NCI-H2029 (cell line): ENCODE measurements at places on chromosomes 6 and 20.
A peak's percentile ranks its signal among the peaks of the same experiment; 100 is the strongest.

GRCh38 chr6:34457742-34458735, 7.8 kb upstream of the PACSIN1 start:
- no peak for DNase-seq

GRCh38 chr6:17949168-17949567, 38.3 kb downstream of the KIF13A start:
- no peak for DNase-seq

DNA sequence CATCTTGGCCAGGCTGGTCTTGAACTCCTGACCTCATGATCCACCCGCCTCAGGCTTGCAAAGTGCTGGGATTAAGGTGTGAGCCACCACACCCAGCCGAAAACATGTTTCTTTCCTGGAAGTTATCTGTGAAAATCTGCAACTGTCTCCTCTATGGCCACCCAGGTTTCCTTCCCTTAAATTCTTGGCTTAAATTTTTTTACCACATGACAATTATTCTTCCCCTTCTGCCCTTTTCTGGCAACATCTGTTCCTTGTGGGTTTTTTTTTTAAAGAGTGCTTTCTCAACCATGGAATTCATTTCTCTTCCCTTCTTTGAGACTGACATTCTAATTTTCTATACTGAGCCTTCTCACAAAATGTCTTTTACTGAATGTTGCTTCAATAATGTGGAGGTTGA, 59.6 kb downstream of the DOK5 start:
- DNase-seq: no peak

GRCh38 chr20:16864963-16865362, 116.8 kb downstream of the OTOR start:
- no peak for DNase-seq

DNA sequence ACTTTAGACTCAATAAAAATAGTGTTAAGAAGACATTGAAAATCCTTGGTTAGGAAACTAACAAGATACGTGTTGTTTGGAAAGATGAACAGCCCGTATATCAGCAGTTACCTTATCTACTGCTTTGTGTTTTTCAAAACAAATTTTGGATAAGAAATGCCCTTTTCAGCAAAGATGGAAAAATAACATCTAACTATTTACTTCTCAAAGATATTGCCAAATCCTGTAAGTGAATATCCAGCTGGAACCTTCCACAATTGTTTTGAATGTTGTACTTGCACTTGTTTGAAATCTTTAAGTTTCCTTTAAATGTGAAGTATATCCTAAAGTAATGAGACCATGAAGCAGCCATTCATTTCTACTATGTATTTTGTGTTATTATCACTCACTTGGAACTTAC, 14.6 kb downstream of the TAGAP start:
- no peak for DNase-seq

DNA sequence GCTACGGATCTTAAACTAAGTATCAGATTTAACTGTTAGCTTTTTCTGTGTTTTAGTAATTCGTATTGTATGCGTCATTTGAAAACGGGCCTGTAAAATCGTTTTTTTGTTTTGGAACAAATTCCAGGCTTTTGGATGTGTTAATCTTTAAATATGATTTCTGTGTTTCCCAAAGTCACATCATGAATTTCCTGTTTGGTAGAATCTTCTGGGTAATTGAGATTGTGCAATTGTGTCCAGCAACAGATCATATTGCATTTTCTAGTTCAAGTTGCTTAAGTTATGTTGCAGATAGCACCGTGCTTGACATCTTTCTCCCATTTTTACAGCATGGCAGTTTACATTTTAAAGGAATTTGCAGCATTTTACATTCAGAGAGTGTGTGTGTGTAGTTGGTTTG, 1.9 kb downstream of the MAPK14 start:
- no peak for DNase-seq

DNA sequence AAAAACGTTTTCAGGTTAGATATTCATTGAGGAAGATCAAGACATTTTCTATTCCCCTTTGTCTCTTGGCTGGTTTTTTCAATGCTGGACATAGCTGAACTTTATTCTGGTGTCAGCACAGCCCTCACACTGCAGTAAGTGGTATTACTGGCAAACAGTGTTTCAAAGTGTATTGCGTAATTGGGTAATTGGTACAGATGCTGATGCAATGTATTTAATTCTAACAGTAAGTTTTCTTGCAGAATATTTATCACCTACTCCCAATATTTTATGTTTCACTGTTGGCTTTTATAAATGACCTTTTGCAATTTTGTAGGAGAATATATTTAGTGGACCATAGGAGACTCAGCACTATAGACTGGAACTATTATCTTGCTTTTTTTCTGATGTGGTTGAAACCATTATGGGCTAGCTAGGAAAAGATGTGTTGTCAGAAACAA, 287.6 kb upstream of the SOX4 start:
- DNase-seq: no peak

DNA sequence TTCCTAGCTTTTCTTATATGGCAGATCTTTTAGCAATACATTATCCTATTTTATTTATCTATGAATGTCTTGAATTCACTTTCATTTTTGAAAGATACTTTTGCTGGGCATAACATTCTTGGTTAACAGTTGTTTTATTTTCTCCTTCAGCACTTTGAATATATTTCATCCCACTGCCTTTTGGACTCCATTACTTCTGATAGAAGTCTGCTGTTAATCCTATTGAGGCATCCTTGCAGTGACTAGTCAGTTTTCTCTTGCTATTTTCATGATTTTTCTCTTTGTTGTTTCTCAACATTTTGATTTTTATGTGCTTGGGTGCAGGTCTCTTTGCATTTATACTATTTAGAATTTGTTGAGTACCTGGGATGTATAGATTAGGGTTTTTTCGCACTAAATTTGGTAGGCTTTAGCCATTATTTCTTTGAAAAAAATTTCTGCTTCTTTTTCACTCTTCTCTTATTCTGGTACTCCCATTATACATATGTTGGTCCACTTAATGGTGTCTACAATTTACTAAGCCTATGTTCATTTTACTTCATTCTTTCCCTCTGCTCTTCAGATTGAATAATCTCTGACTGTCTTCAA, 53.2 kb downstream of the PHACTR3 start:
- no peak for DNase-seq

DNA sequence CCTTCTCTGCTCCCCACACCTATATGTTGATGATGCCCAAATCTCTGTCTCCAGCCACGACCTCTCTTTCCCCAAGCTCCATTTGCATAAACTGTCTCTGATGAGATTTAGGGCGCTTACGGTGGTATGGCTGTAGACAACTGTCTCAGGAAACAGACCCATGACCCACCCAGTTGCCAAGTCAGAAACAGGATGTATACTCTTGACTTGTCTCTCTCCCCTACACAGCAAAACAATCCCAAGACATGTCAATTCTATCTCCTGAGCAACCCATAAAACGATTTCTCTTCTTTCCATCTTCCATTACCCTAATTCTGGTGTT, 13.9 kb downstream of the GNL1 start:
- no peak for DNase-seq

- DNase-seq: no peak
Observed at GRCh38 chr6:36836111-36837021, 2.9 kb downstream of the CPNE5 start.

DNA sequence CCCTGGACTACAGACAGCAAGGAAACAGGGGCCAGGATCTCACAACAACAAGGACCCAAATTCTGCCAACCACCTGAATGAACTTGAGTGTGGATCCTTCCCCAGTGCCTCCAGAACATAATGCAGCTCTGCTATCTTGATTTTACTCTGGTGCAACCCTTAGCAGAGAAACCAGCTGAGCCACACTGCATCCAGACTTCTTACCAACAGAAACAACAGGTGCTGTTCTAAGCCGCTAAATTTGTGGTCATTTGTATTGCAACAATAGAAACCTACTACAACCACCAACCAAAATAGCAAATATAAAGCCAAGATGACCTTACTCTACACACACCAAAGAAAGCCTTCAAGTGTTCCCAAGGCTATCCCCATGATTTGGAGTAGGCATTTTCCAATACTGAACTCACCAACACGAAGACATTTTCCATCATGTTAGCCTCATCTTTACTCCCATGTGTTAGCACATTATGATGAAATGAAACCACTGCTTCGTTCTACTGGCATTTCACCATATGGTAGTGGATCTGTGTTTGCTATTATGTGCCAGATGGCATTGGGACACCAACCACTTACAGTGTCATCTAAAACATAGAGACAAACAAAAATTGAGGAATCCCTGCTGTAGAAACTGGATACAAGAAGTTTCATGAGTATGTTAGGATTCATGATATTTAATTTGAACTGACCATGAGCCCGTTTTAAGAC, 249.8 kb upstream of the ID4 start:
- DNase-seq: no peak

GRCh38 chr6:4435981-4436445, 300.6 kb upstream of the ECI2 start:
- no peak for DNase-seq

DNA sequence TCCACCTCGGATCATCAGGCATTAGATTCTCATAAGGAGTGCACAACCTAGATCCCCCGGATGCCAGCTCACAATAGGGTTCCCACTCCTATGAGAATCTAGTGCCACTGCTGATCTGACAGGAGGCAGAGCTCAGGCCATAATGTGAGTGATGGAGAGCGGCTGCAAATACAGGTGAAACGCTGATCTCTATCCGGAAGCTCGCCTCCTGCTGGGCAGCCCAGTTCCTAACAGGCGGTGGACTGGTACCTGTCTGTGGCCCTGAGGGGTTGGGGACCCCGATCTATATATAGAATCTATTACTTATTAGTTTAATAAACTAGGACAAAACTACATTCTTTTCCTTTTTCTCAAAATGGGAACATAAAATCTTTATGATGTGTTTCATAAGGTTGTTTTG, 741.9 kb downstream of the RFPL4B start:
- DNase-seq: no peak

DNA sequence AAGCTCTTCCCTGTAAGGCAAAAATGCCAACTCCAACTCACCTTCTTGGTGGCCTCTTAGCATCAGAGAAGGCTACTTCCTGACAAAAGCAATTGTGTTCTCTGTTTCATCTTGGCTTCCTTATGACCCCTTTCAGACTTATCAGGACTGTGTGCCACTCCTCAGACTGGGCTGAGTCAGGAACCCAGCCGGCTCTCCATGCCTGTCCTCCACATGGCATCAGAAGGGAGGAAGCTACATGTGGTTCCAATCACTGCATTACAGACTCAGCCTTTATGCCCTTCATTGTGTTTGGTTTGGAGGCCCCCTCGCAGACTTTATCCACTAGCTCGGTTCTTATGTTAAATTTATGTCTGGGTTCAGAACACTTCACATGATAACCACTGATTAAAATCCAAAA, 142.5 kb downstream of the SLC24A3 start:
- no peak for DNase-seq

DNA sequence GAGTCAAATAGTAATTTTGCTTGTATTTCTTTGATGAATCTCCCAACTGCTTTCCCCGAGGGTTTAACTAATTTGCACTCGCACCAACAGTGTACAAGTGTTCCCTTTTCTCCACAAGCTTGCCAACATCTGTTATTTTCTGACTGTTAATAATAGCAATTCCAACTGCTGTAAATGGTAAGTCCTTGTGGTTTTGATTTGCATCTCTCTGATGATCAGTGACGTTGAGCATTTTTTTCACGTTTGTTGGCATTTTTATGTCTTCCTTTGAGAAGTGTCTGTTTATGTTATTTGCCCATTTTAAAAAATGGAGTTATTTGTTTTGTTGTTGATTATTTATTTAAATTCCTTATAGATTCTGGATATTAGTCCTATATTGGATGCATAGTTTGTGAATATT, 399.8 kb upstream of the MAN1A1 start:
- DNase-seq: no peak

GRCh38 chr6:42331019-42331418, 113.4 kb upstream of the MRPS10 start:
- no peak for DNase-seq

GRCh38 chr6:84618836-84619235, 145.6 kb downstream of the TBX18 start:
- DNase-seq: no peak

- DNase-seq: no peak
Observed at GRCh38 chr20:36260316-36260715, 24.0 kb downstream of the AAR2 start.

DNA sequence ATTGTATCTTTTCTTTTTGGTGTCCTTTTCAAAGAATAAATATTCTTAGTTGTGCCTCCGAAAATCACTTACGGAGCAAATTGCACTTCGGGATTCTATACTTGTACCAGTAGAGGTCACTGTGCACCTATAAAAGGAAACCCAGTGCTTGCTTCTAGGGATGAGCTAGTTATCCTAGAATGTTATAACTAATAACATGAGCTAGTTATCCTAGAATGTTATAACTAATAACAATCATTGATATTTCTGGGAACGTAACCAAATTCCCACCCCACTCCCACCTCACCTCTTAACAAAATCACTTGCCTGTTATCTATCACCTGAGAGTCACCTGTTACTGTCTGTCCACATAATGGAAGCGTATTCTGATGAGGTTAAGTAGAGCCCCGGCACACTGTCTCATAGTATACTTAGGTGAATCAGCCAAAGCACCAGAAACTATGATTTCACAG, 126.9 kb upstream of the TIAM2 start:
- peak; percentile 29 for DNase-seq

- DNase-seq: peak; percentile 51
Observed at GRCh38 chr20:22684072-22684762, 99.8 kb upstream of the FOXA2 start.

DNA sequence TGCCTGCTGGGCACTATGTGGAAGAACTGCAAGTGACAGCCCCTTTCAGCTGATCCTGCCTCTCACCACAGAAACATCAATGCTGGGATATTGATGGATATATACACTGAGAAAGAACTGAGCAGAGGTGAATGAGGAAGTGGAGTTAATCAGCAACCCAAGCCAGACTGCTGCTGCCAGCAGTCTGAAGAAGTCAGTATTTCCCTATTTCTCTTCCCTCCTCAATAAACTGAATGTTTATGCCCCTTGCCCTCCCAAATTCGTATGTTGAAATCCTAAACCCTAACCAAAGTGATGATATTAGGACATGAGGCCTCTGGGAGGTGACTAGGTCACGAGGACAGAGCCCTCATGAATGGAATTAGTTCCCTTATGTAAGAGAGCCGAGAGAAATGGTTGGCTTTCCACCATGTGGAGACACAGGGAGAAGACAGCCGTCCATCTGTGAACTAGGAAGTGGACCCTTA, 76.3 kb downstream of the CDK19 start:
- DNase-seq: no peak

- DNase-seq: peak; percentile 74
Observed at GRCh38 chr20:24994470-24995368, 2.2 kb upstream of the APMAP start.

GRCh38 chr6:11536795-11537194, 754 bp upstream of the TMEM170B start:
- no peak for DNase-seq

GRCh38 chr6:113848811-113849210, 8.3 kb upstream of the MARCKS start:
- DNase-seq: no peak
